ENCODE measurements at places on chromosomes 13 and 19. TPM values are rescaled to one million over a fixed set of nuclear protein-coding genes. Genes with fewer than 3 reads are reported as not detected.

DNA sequence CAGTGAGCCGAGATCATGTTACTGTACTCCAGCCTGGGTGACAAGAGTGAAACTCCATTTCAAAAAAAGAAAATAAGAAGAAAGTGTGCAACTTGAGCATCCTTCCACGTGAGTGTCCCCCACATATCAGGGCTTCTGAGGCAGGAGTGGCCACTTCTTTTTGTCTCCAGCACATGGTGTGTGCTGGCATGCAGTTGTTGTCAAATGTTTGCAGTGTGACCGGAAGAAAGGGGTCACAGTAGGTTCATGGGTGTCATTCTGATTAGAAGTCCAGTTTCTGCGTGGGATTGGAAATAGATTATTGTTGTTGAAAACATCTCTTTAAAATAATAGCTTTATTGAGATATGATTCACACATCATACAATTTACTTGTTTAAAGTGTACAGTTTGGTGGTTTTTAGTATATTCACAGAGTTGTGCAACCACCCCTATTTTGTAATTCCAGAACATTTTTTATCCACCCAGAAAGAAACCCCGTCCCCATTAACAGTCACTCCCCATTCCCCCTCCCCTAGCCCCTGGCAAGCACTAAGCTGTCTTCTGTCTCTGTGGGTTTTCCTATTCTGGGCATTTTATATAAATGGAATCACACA lies 2.2 kb downstream of the CRTC1 start:
- no peak for DNase-seq

- no peak for DNase-seq
These were observed 4.8 kb upstream of the UCHL3 start for GRCh38 chr13:75544681-75545330.

- DNase-seq, result no peak
These were observed 220.5 kb downstream of the RBM26 start for GRCh38 chr13:79185580-79185979.

DNA sequence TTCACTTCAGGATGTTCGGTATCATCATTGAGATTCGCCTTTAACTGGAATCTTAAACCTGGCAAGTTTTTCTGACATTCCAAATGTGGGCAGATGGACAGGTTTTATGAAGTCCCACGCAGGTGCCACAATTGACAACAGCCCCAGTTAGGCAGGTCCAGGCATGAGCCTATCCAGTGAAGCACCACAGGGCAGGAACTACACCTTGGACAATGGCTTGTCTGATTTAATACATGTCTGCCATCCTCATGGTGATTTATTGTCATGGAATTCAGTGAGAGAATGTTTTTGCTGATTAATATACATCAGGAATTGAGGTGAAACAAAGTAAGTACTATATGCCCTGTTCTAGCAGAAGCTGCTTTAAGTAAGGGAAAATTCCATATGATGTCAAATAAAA lies 10.2 kb upstream of the TPP2 start:
- DNase-seq, result no peak

Gene BRCA2
- total RNA-seq, result 22.1 TPM

Measured in activated CD4-positive, alpha-beta memory T cell treated with anti-CD3 and anti-CD28 coated beads for 36 hours (primary cell).